Fibroblast of villous mesenchyme (primary cell): ENCODE measurements at places on chromosomes 2 and 18.
A peak's percentile ranks its signal among the peaks of the same experiment; 100 is the strongest.

- no peak for DNase-seq
Measured at GRCh38 chr2:185628985-185629384, 109.6 kb upstream of the FSIP2 start.

DNA sequence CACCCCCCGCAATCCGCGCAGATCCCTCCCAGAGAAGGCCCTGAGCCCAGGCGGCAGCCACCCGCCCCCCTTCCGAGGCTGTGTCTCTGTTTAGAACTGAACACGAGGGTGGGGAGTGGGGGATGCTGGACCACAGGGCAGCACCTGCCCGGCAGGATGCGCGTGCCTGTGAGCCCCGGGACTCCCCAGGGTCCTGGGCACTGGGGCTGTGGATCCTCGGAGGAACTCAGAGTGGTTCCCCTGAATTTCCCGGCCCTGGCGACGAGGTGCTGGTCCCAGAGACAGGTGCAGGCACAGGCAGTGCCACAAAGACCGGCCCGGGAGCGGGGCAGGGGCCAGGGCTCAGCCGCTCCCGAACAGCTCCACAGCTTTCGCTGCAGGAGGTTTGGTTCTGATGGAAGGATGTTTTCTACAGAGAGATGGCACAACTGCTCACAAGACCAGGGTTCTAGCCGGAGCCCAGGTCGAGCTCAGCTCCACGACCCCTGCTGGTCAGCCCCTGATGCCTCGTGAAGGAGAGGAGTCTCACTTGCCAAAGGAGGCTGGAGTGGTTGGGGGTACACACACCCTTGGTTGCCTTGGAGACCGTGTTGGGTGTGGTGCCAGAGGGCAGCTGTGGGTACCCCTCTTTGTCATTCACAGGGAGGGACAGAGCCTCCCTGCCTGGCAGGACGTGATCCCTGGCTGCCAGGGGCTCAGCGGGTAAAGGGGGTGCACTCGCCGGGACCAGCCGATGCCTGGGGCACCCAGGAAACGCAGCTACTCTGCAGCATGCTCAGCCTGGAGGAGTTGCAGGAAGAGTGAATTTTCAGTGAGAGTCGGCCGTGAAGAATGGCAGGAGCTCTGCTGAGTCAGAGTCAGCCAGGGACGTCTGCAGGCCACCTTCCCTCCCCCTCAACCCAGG lies 4.4 kb upstream of the NEU4 start:
- peak; percentile 52 for DNase-seq

DNA sequence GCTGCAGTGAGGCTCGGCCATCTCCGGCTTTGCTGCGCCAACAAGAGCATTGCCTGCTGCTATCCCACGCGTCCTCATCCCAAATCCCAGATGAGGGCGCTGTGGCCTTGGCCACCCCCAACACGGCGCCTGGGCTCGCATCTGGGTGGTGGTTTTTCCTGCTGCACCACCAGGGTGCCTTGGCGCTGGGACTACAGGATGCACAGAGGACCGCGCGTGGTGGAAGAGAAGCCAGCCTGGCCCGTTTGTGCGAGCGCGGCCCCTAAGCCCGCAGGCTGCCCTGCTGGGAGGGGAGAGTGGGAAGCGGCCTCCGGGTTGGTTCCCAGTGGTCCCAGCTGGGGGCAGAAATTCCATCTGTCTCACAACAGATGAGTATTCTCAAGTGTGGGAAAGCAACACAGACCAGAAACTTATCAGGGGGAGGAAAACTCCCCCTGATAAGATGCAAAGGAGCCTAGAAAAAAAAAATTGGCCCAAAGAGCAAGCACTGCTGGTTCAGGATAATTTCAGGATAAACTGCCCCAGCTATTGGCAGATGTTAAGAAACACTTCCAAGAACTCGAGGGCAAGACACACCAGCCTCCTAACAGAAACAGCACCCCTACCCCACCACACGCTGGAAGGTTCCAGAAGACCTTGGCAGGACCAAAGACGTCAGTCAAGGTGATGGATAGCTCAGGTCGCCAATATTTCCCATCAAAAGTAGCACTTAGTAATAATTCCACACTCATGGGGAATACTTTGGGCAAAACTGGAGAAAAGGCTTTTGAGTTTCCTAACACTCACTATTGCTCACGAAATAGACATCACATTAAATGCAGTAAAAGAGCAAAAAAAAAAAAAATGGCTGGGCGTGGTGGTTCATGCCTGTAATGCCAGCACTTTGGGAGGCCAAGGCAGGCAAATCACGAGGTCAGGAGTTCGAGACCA lies 152.1 kb downstream of the PXDN start:
- peak; percentile 96 for DNase-seq

- DNase-seq: peak; percentile 60
Measured at GRCh38 chr2:173997269-173997668, 32.1 kb upstream of the SP3 start.

GRCh38 chr18:5122272-5122671 lies 74.8 kb downstream of the AKAIN1 start:
- no peak for DNase-seq

- DNase-seq: no peak
Measured at GRCh38 chr18:27138079-27138478, 47.0 kb downstream of the CHST9 start.

DNA sequence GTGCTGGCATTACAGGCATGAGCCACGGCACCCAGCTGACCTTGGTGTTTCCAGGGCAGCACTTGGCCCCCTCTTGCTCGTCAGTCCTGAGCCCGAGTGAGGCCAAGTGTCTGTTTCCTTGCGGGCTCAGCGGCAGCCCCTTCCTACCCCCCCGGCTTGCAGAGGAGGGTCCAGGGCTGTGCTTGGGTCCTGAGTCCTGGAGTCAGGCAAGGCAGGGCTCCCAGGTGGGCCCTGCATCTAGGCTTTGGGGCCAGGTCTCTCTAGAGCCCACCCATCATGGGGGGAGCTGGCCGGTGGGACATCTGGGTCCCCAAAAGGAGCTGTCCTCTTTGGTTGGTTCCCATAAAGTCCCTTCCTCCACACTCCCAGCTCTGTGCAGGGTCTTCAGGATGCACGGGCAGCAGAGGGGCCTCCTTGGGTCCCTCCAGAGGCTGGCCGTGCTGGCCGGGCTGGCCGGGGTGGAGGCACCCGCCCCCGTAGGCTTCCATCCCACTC lies 63.7 kb upstream of the HPCAL1 start:
- no peak for DNase-seq

- DNase-seq: no peak
Measured at GRCh38 chr2:27962006-27962405, 71.5 kb downstream of the BABAM2 start.

DNA sequence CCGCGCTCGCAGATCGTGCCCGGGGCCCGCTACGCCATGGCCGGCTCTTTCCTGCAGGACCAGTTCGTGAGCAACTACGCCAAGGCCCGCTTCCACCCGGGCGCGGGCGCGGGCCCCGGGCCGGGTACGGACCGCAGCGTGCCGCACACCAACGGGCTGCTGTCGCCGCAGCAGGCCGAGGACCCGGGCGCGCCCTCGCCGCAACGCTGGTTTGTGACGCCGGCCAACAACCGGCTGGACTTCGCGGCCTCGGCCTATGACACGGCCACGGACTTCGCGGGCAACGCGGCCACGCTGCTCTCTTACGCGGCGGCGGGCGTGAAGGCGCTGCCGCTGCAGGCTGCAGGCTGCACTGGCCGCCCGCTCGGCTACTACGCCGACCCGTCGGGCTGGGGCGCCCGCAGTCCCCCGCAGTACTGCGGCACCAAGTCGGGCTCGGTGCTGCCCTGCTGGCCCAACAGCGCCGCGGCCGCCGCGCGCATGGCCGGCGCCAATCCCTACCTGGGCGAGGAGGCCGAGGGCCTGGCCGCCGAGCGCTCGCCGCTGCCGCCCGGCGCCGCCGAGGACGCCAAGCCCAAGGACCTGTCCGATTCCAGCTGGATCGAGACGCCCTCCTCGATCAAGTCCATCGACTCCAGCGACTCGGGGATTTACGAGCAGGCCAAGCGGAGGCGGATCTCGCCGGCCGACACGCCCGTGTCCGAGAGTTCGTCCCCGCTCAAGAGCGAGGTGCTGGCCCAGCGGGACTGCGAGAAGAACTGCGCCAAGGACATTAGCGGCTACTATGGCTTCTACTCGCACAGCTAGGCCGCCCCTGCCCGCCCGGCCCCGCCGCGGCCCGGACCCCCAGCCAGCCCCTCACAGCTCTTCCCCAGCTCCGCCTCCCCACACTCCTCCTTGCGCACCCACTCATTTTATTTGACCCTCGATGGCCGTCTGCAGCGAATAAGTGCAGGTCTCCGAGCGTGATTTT lies 7.6 kb downstream of the TBR1 start:
- DNase-seq: no peak

DNA sequence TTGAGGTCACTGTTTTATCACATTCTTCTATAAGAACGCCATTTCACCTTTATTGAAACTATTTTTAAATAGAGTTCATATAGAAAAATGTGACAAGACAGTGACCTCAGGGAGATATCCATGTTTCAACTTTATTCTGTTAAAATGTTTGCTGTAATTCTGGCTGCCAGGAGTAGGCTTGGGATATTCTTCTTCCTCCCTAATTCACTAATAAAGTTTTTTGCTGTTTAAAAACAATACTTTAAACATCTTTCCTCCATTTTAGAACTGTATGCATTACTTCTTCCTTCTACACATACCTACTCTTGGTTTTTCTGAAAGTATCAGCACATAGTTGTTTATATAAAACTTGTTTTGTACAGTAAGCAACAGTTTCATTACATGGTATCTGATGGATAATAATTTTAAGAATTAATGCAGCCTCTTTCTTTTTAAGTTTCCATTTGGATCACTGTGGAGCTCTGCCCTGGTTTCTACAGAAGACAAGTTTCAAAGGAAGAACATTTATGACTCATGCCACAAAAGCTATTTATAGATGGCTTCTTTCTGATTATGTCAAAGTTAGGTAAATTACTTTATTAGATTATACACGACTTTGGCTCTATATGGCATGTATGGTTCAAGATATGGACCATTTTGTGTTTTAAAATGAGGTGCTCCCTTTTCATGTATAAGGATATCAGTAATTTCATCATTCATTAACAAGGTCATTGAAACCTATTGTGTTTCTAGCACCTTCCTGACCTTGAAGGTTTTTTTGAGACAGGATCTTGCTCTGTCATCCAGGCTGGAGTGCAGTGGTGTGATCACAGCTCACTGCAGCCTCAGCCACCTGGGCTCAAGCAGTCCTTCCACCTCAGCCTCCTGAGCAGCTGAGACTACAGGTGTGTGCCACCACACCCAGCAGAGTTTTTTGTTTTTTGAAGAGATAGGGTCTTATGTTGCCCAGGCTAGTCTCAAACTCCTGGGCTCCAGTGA lies 7.2 kb downstream of the CPSF3 start:
- DNase-seq: peak; percentile 37

DNA sequence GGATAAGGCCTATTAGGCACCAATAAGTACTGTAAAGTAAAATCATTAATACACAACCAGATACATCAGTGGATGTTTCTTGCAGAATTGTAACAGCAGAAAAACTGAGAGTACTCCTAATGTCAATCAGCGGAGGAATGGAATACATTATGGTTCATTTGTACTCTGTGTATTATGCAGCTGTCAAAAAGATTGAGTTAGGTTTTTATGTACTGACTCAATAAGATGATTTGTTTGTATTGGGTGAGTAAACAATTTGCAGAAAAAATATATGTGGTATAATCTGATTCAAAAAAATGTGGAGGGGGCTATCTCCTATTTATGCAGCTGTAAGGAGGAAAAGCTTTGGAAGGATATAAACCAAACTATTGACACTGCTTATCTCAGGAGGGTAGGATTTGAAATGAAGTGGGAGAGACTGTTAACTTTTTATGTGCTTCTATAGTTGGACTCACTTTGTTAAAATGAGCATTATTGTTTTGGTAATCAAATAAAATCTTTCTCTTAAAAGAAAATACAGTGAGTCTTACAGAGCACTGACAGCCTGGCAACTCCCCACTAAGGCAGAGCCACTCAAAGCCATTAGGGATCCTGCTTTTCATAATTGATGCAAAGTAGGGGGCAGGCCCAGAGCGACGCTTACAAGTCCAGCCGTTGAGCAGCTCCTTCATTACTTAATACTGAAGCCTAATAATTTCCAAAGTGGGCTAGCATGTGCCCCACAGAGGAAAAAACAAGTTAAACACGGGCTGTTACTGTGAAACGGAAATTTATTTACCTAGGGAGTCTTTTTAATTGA lies 168.8 kb downstream of the PHLPP1 start:
- DNase-seq: no peak

- no peak for DNase-seq
Measured at GRCh38 chr18:59219672-59220163, at the start of gene GRP. GRP (plus strand) TSS chr18:59220158; CDS start chr18:59220266, 108 bp downstream.

GRCh38 chr2:68710336-68710735 lies 24.3 kb upstream of the ARHGAP25 start:
- DNase-seq: no peak

GRCh38 chr2:19026261-19026660 lies 332.2 kb downstream of the OSR1 start:
- DNase-seq: no peak

DNA sequence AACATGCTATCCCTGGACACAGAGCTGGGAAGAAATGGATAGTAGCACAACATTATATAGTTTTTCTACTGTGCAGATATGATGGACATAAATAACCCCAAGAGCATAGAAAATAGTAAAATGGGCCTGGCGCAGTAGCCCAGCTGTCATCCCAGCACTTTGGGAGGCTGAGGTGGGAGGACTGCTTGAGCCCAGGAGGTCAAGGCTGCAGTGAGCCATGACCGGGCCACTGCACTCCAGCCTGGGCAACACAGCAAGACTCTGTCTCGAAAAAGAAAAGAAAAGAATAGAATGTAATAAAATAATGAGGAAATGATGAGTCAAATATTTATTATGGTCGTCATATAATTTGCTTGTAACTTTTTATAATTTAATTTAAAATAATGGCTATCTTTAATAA lies 7.5 kb upstream of the GAREM2 start:
- DNase-seq: no peak

GRCh38 chr18:74500372-74500771 lies 4.2 kb downstream of the CNDP2 start:
- no peak for DNase-seq

DNA sequence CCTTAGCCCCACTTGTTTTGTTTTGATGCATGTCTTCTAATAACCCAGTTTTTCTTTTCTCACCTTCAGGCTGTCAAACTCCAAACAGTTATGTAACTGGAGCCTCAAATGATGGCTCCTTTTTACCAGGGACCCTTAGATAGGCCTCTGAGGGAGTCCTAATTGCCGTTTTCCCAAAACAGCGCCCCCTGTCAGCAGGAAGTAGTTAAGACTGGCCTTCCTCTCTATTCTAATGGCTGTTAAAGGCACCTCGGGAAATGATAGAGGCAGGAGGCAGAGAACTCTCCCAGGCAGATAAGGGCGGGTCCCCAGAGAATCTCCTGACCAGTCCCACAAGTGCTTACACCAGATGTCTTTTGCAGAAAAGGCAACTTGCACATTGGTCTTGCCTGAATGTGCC lies 123.2 kb downstream of the KCNS3 start:
- no peak for DNase-seq

GRCh38 chr18:49934457-49934856 lies 121.1 kb upstream of the ACAA2 start:
- no peak for DNase-seq

DNA sequence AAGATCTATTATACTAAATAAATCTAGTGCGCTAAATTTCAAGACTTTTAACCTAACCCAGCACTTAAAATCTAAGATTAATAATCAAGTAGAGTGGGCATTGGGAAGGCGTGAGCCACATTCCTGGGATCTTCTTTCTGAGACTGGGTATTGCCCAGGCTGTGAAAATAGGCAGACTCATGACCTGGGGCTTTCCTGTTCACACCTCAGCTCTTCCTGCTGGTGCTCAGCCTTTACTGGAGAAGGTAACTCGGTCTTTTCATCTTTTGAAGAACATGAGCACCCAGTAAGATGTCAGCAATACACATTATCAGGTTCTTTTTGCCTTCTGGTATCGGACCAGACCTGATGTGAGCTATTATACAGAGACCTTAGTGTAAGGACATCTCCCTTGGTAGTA lies 500.5 kb downstream of the PLCL1 start:
- DNase-seq: no peak
